ENCODE measurements at places on chromosomes 16 and 17. TPM values are rescaled to one million over a fixed set of nuclear protein-coding genes. Genes with fewer than 3 reads are reported as not detected.

The C17orf107 gene
- 6.1 TPM for total RNA-seq

The KRT27 gene
- total RNA-seq = not detected

The KRTAP9-6 gene
- total RNA-seq = not detected

The CD300A gene
- not detected for total RNA-seq

The RASD1 gene
- 1.1 TPM for total RNA-seq

The FKBP10 gene
- 563 TPM for total RNA-seq

The TP53TG3B gene
- not detected for total RNA-seq

The SMIM5 gene
- total RNA-seq = not detected

The PAM16 gene
- total RNA-seq = 28.2 TPM

The CAPNS2 gene
- 0.88 TPM for total RNA-seq

The NOD2 gene
- not detected for total RNA-seq

The OR3A3 gene
- not detected for total RNA-seq

The LAT gene
- 1.1 TPM for total RNA-seq

The FOXF1 gene
- 60.4 TPM for total RNA-seq

The SLC22A31 gene
- 0.57 TPM for total RNA-seq

The TBC1D3E gene
- total RNA-seq = not detected

The C16orf54 gene
- not detected for total RNA-seq

The LPCAT2 gene
- 14.4 TPM for total RNA-seq

The ATP1B2 gene
- not detected for total RNA-seq

The TBX6 gene
- 0.14 TPM for total RNA-seq

The MIEF2 gene
- 10.9 TPM for total RNA-seq

The SOX8 gene
- 0.14 TPM for total RNA-seq

The RRAD gene
- total RNA-seq = 11.0 TPM

The P4HB gene
- total RNA-seq = 1,222 TPM

The PYY gene
- not detected for total RNA-seq

The SLC38A8 gene
- total RNA-seq = not detected

The MATCAP1 gene
- 5.0 TPM for total RNA-seq

The MRPL38 gene
- total RNA-seq = 44.2 TPM

The FOXL1 gene
- 1.1 TPM for total RNA-seq

The CHST4 gene
- total RNA-seq = not detected

The NPIPA3 gene
- total RNA-seq = 0.29 TPM

The MAFG gene
- total RNA-seq = 48.1 TPM

The PROCA1 gene
- 0.44 TPM for total RNA-seq

The TP53TG3 gene
- not detected for total RNA-seq

The PGP gene
- total RNA-seq = 12.7 TPM

The KRTAP1-5 gene
- total RNA-seq = 14.2 TPM

The NMRAL1 gene
- 85.1 TPM for total RNA-seq

The CCL17 gene
- not detected for total RNA-seq

The ATP6V0A1 gene
- total RNA-seq = 58.6 TPM

Measured in placental pericyte (primary cell).